Endothelial cell (in vitro differentiated cells): ENCODE measurements at places on chromosomes 2 and 18.

GRCh38 chr2:51387235-51387634 lies 355.3 kb upstream of the NRXN1 start:
- DNase-seq, result no peak

DNA sequence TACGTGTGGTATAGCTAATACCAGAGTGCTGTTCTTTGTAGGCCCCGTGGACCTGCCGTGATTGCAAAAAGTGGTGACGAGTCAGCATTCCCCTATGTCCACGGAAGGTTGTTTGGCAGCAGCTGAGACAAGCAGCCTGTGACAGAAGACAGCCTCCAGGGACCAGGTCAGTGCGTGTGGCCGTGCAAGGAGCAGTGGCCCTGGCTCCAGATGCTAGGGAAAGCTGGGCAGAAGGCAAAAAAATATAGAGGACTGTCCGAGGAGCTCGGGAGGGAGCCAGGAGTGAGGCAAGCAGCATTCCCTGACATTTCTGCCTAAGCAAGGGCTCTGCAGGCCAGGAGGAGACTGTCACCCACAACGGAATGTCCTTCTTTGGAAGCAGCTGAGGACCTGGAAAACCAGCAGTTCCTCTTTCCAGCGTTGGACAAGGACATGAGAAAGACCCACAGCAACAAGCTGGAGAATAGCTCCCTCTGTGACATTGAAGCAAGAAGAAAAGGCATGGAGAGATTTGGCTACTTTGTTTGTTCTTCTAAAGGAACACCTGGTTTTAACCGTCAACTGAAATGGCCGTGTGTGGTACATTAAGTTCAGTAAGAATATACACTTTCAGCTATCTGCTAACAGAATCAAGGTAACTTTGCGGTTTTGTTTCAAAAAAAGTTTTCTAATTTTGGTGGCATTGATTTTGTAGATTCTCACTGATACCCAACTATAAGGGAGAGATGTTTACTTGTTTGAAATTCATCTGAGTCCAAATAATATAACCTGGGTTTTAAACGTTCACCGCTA lies 58.3 kb downstream of the NPAS2 start:
- DNase-seq, result no peak

DNA sequence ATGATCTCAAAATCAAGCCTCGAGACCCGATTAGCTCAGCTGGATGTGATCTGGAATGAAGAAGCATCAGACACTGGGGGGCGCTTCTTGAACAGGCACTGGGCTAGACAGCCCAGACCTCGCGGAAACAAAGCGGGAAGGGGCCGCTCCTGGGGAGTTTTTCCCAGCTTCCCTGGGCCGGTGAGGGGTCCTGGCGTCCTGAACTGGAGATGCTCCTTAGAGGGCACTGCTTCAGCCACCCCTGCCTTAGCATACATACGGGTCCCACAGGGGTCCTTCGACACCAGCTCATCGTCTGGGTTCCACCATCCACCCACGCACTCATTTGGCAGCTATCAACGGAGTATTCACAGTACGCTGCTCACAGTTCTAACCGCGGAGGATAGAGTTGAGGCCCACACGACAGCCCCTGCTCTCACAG lies 146.7 kb downstream of the TSN start:
- no peak for DNase-seq

DNA sequence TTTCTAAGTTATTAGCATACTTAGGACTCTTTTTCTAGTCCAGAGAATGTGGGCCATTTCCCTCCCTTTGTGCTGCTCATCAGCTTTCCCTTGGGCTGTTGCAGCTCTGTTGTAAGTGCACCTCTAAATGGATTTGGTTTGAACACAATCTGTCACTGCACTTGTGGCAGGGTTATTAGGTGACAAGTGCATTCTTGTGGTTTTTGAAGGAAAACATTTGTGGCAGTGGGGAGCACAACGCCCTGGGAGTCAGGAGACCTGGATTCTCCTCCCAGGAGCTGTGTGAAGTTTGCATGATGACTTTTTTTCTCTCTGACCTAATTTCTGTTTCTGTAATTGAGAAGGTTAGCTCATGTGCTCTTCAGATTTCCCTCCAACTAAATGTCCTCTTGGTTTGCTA lies 630.9 kb upstream of the FAM98A start:
- no peak for DNase-seq

DNA sequence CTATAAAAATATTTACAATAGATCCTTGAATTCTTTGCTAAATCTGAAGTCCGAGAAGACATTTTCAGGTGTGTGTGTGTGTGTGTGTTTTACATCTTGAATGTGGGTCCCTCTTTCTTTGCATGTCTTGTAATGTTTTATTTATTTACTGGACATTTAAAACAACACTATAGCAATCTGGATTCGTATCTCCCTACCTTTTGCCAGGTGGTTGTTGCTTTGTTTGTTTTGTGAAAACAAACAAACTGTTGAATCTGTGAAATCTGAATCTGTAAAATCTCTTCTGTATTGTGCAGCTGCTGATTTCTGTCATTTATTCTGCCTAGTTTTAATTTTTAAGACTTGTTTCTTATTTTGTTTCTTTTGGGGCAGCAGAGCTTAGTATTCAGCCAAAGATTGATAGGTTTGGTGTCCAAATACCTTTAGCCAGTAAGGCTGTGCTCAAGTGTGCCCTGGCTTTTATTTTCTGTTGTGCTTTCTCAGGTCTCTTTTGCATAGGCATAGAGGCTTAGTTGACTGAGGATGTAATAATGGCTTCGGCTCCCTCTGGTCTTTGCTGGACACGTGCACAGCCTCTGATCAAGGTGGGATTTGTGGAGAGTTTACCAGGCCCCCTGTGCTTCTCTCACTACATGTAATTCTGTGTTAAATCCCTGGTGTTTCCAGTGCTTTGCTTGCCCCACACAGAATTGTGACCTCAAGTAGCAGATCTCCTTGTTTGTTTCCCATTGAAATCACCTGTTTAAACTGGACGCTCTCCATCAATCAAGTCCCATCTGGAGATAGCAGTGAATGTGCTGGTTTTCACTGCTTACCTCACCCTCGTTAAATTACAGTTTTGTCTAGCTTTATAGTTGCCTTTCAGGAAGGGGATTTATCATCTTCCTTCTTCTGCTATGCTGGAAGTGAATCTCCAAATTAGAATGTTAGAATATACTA lies 71.1 kb downstream of the BIRC6 start:
- no peak for DNase-seq

DNA sequence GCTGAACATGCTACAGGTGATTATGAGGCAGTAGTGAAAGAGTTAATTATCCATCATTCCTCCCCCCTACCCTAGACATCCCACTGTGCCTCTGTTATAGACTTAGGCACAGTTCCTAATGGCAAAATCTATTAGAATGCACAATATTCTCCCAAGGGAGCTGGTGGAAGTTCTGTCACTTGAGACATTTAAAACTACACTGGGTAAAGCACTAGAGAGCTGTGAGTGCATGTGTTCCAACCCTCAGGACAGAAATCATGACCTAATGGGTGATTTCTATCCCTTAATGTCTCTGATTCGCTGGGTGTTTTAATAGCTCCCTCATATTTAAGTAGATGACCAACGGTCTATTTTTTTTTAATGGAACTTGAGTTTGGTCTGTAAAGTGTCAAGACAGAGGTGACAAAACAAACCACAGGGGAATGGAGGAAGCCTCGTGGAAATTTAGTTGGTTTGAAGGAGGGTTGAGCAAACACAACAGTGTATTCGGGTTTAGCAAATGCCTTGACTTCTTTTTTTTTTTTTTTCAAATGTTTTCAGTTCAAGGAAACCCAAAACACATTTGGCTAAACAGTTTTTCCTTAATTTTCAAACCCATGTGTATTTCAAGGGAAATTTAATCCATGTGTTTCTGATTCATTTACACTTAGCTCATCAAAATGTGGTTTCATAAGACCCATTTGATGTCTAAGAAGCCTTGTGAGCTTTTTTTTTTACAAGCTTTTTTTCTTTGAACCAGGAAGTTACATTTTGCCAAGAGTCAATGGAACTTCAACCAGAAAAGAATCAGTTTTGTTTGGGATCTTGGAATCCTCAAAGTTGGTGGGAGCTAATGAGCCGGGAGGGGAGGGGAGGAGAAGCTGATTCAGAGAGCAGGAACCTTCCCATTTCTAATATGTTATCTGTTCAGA lies 665.1 kb upstream of the ZEB2 start:
- no peak for DNase-seq

DNA sequence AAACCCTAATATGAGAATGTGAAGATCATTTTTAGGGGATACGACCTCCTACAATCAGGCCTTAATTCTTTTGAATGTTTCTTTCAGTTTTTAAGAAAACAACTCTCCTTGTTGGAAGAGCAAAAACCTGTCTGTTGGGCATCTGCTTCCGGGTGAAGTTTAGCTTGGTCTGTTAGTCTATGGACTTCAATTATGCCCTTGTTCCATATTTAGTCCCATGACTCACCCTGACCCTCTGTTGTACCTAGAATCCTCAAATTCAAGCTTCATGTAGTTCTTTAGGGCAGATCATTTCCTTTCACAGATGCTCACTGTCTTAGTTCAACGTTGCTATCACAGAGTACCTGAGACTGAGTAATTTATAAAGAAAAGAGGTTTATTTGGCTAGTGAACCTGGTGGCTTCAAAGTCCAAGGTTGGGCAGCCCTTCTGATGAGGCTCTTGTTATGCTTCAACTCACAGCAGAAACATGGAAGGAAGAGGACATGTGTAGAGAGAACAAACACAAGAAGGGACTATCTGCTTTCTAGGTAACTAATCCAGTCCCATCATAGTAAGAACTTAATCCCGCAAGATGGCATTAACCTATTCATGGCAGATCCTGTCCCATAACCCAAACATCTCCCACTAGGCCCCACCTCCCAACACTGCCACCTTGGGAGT lies 82.5 kb upstream of the SERPINE2 start:
- DNase-seq, result no peak

DNA sequence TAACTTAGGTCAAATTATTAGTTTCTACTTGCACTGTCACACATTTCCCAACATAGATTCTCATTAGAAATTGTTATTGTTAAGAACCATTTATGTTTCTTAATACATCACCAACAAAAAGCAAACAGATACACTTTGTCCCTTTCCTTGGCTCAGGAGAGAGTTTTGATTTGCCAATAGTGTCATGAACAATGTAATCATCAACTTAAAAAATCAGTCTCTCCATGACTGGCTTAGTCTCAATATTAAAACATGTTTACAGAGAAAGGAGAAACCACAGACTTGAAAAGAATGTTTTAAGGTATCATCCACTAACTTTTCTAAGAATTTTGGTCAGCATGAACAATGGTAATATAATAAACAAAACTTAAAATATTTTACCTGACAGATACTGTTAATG lies 416.5 kb upstream of the KCNH7 start:
- no peak for DNase-seq

GRCh38 chr2:134532537-134532936 lies 186.3 kb downstream of the TMEM163 start:
- DNase-seq, result no peak

- no peak for DNase-seq
These were observed 90.5 kb upstream of the MYO3B start for GRCh38 chr2:170087413-170087793.

DNA sequence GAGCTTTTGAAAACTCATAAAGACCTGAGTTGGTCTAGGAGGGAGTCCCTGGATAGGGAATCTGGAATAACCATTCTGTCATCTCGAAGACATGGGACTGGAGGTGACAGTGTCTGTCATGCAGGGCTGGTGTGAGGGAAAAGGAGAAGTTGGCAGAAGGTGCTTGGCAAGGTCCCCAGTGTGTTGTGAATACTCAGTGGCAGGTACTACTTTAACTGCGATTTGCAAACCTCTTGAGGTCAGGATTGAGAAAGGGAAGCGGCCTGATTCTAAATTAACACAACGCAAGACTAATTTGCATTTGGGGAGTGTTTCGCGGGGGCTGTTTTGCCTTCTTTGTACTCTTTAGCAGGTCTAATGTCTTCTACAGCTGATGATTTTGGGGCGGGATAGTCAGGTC lies 77.0 kb upstream of the TMEM200C start:
- no peak for DNase-seq

DNA sequence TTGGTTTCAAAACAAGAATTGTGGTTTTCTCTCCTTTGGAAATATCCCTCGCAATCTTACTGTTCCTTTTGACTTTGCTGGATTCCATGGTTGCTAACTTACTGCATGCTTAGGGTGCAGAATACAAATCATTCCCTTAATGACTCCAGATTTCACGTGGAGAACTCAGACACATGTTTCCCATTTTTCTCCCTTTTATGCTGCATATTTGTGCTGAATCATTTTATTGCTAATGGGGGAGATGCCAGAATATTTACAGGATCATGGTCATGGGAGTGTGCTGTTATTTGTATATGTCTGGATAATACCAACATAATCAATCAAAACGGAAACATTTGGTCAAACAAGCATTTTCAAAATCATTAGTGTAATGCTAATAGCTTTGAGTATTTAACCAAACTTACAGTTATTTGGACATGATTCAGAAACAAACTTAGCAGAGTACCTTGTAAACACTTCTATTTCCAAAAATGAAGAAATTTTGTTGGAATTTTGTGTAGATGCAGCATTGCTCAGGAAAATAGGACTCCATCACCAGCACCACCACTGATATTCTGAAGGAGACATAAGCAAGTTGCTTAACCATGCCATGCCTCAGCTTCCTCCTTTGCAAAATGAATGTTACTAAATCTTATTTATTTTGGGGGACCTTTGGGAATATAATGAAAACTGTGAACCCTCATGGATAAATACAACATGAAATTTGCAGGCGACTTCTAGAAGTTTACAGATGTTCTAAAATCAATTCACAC lies 122.5 kb upstream of the RND3 start:
- no peak for DNase-seq

DNA sequence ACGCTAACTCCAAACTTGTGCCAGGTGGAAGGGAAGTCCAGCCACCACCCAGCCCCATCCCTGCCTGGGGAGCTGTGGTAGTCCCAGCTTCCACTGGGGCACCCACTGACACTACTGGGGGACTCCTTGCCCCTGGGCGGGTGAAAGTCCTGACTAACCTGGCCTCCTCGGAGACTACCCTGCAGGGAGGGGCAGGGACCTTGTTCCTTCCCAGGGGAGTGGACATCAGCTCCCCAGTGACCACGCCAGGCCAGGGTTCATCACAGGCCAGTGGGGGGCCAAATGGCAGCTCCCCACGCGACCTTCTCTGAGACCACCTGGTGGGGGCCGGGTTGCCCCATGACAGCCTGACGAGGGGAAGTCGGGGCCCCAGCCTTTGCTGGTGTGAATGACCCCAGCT lies 420.0 kb upstream of the SALL3 start:
- DNase-seq, result no peak

GRCh38 chr2:468648-469336 lies 180.9 kb upstream of the ALKAL2 start:
- DNase-seq, result no peak
